ENCODE measurements at places on chromosomes 2 and 18.

GRCh38 chr2:36789181-36789804 is 92.8 kb downstream of the VIT start:
- DNase-seq: no peak

GRCh38 chr2:201696151-201696659 is 2.2 kb downstream of the MPP4 start:
- no peak for DNase-seq

DNA sequence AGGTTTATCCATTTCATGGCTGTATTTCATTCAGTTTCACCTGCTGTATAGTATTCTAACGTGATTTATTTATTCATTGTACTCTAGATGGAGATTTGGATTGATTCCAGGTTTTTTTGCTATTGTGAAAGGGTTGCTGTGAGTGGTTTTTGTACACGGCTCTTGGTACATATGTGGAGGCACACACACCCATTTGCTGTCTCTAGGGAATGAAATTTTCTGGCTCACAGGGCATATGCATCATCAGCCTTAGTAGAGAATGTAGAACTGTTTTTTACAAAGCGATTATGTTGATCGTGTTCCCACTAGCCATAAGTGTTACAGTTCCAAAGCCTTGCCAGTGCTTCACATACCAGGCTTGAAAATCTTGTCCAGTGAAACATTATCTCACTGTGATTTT is 5.1 kb downstream of the SPTBN1 start:
- DNase-seq: no peak

- DNase-seq: no peak
These were observed 37.0 kb downstream of the HAUS1 start for GRCh38 chr18:46141199-46141598.

GRCh38 chr2:151727593-151728552 is 6.4 kb downstream of the NEB start:
- DNase-seq: no peak

- no peak for DNase-seq
These were observed 138.1 kb downstream of the BARD1 start for GRCh38 chr2:214671319-214671885.

DNA sequence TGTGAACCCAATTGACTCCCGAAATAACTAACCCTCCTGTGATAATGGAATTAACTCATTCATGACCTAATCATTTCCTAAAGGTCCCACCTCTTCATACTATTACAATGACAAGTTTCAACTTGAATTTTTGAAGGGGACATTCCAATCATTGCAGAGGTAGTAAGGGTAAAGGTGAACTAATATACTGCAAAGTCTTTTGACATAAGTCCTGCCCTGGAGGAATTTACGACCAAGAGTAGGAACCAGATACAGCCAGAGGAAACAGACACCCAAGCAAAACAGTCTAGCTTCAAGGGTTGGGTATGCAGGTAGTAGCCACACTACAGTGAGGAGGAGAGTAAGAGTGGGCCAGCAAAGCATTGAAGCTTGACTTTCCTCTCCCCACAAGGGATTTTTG is 1.2 kb upstream of the SRBD1 start:
- DNase-seq: no peak

DNA sequence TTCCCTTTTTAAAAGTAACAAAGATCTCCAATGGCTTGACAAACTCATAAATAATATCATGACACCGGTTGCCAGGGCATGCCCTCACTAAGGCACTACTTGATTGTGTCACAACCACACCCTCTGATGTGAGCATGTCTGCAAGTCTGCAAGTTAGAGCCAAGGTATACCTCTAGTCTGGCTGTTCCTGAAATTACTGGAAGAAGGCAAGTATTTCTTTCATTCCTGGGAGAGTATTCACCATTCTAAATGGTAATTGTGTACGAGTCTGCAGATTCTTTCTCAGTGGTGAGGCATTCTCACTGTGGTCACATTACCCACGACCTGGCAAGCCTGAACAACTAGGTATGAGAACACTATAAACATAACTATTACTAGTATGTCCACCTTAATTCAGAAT is 25.7 kb upstream of the RNU4ATAC start:
- DNase-seq: no peak

Measured in neural crest cell (in vitro differentiated cells).